ENCODE measurements at places on chromosomes 5 and 9.
A peak's percentile ranks its signal among the peaks of the same experiment; 100 is the strongest.

- no peak overlapping the region for H3K27ac ChIP-seq
- H3K4me3 ChIP-seq = no peak overlapping the region
- DNase-seq = no peak
- H3K4me1 ChIP-seq = no peaks in the 10 kb centered on the region
- H3K36me3 ChIP-seq = no peaks in the 10 kb centered on the region
- no peaks in the 10 kb centered on the region for H3K27me3 ChIP-seq
Measured at GRCh38 chr5:76983468-76983867, 30.6 kb downstream of the CRHBP start.

DNA sequence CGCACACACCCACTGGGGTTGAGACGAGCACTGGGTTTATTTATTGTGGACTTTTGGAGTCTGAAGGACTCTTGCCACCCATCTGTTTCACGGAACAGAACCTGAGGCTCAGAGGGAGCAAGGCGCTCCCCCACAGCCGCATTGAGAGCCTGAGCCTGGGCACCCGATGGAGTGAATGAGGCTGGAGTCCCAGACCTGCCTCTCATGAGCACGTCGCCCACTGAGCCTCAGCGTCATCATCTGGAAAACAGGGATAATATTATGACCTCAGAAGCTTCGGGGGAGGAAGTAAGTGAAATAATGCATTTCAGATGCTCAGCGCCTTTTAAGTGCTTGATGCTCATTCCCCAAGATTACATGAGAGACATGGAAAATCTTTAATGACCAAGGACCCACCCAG is 5.5 kb downstream of the NEK6 start:
- DNase-seq = no peak
- peaks cover 5% of the 10 kb centered on the region for H3K36me3 ChIP-seq
- H3K4me3 ChIP-seq = no peak overlapping the region
- H3K4me1 ChIP-seq = peaks cover 36% of the 10 kb centered on the region
- H3K27ac ChIP-seq = no peak overlapping the region

- H3K36me3 ChIP-seq = no peaks in the 10 kb centered on the region
- no peak overlapping the region for H3K4me3 ChIP-seq
- H3K4me1 ChIP-seq = no peaks in the 10 kb centered on the region
- no peak for DNase-seq
- H3K27me3 ChIP-seq = no peaks in the 10 kb centered on the region
Measured at GRCh38 chr5:33639474-33639873, 198.7 kb downstream of the TARS1 start.

GRCh38 chr5:57102189-57102904 is 71.5 kb upstream of the GPBP1 start:
- H3K4me1 ChIP-seq = no peaks in the 10 kb centered on the region
- H3K27ac ChIP-seq = no peak overlapping the region
- DNase-seq = no peak
- H3K27me3 ChIP-seq = peaks cover 24% of the 10 kb centered on the region
- peaks cover 2% of the 10 kb centered on the region for H3K36me3 ChIP-seq
- no peak overlapping the region for H3K4me3 ChIP-seq

GRCh38 chr5:151772029-151772845 is 483 bp downstream of the G3BP1 start:
- peak; percentile 47 for DNase-seq
- H3K4me3 ChIP-seq = no peak overlapping the region
- no peaks in the 10 kb centered on the region for H3K27me3 ChIP-seq
- H3K36me3 ChIP-seq = peaks cover 36% of the 10 kb centered on the region
- H3K27ac ChIP-seq = no peak overlapping the region
- peaks cover 45% of the 10 kb centered on the region for H3K4me1 ChIP-seq

DNA sequence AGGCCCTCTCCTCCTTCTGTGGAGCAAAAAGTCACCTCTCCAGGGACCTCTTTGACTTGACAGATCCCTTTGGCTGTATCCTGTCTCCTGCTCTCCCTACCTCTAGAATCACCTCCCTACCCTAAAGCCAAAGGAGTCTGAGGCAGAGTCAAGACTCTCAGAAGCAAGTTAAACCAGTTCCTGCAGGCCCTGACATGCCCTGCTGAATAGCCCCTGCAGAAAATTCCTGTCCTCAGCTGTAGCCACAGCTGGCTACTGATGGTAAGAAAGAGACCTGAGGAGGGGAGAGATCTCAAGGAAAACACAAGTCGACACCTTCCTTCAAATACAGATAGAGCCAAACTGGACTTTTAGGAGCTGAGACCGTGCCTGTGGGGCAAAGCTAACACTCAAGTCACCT is 23.7 kb upstream of the UBAP2 start:
- no peak for DNase-seq
- no peaks in the 10 kb centered on the region for H3K27me3 ChIP-seq
- no peak overlapping the region for H3K4me3 ChIP-seq
- H3K36me3 ChIP-seq = no peaks in the 10 kb centered on the region
- peaks cover 4% of the 10 kb centered on the region for H3K4me1 ChIP-seq

DNA sequence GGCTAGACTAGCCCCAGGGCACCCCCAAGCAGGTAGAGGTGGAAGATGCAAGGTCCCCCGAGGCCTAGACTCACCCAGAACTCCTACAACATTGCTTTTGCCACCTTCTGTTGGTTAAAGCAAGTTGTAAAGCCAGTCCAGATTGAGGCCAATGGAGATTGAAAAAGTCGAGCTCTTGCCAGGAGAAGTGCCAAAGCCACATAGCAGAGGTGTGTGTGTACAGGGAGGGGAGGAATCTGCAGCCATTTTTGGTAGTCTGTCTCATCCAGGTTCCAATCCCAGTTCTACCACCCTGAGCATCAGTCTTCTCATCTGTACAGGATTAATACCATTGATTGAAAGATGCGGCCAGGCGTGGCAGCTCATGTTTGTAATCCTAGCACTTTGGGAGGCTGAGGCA is 12.3 kb upstream of the URM1 start:
- H3K36me3 ChIP-seq = peaks cover 10% of the 10 kb centered on the region
- no peak for DNase-seq
- H3K4me1 ChIP-seq = peaks cover 5% of the 10 kb centered on the region
- no peaks in the 10 kb centered on the region for H3K27me3 ChIP-seq
- H3K27ac ChIP-seq = no peak overlapping the region

GRCh38 chr9:15513335-15513734 is 2.6 kb upstream of the PSIP1 start:
- DNase-seq = no peak
- H3K36me3 ChIP-seq = peaks cover 26% of the 10 kb centered on the region
- no peaks in the 10 kb centered on the region for H3K27me3 ChIP-seq
- H3K27ac ChIP-seq = no peak overlapping the region

DNA sequence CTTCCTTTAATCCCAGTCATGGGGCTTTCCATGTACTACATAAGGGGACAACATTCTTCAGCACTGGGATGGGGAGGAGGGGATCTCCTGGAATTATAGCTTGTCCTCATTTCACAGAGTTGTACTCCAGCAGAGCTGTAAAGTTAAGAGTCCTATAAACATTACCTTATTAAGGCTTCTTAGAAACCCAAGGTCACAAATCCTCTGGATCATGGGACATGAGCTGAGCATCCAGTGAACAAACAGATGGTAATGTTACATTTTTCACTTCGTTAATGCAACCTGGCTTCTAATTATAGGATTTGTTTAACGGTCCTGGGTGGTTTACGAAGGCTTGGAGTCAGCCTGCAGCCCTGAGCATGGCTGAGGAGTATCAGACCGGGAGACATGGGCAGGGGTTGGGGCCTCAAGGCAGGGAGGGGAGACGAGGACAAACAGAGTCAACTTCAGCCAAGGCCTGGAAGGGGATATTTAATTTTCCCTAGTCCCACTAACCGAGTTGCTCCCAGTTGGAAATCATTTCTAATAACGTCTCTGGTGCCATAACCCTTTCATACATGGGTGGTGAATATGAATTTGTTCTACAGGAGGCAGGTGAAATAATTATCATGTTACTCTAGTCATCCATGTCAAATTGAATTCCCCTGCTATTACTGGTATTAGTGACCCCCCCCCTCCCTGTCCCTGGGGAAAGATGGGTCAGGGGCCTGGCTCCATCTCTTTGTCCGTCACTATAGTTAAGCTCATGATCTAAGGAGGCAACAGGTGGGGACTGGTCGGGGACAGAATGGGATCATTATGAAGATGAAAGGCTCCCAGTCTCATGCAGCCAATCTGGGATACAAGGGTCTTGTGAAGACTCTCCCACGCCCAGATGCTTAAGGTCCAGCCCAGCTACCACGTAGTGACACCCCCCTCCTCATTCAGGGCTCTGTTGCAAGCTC is 10.7 kb upstream of the IL17B start:
- DNase-seq = no peak
- no peaks in the 10 kb centered on the region for H3K36me3 ChIP-seq
- H3K4me3 ChIP-seq = no peak overlapping the region
- peaks cover 18% of the 10 kb centered on the region for H3K27me3 ChIP-seq
- H3K4me1 ChIP-seq = no peaks in the 10 kb centered on the region
- no peak overlapping the region for H3K27ac ChIP-seq

GRCh38 chr5:56766926-56767325 is 48.4 kb upstream of the MAP3K1 start:
- peaks cover 3% of the 10 kb centered on the region for H3K36me3 ChIP-seq
- no peak overlapping the region for H3K4me3 ChIP-seq
- H3K27me3 ChIP-seq = peaks cover 7% of the 10 kb centered on the region
- H3K27ac ChIP-seq = no peak overlapping the region
- H3K4me1 ChIP-seq = peaks cover 3% of the 10 kb centered on the region

GRCh38 chr9:97474372-97474925 is 27.0 kb upstream of the TMOD1 start:
- peaks cover 25% of the 10 kb centered on the region for H3K36me3 ChIP-seq
- no peaks in the 10 kb centered on the region for H3K27me3 ChIP-seq
- no peak for DNase-seq
- H3K4me1 ChIP-seq = no peaks in the 10 kb centered on the region
- no peak overlapping the region for H3K4me3 ChIP-seq

DNA sequence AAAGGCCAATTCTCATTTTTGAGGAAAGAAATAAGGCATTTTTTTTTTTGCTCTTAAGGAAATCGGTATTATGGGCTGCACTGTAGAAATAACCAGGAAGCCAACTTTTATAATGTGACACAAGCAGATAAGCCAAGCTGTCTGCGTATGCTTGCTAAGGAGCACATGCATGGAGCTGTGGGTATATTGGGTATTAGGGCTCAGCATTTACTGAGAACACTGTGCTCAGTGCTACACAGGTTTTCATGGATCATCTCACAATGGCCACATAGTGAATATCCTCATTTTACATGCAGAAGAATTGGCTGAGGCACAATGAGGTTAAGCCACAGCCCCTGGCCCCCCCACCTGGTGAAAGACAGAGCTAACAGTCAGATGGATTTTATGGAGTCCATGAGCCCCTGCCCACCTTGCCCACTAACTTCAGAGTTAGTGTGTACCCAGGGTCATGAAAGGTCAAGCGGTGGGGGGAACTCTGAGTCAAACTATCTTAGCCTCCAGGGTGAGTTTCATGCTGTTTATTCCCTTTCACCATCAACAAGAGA is 204.8 kb downstream of the SPATA31A6 start:
- H3K4me1 ChIP-seq = no peaks in the 10 kb centered on the region
- no peak overlapping the region for H3K27ac ChIP-seq
- H3K27me3 ChIP-seq = no peaks in the 10 kb centered on the region

GRCh38 chr9:77085416-77085815 is 66.0 kb downstream of the FOXB2 start:
- H3K27me3 ChIP-seq = peaks cover 10% of the 10 kb centered on the region
- no peak overlapping the region for H3K27ac ChIP-seq
- H3K4me1 ChIP-seq = no peaks in the 10 kb centered on the region
- no peak overlapping the region for H3K4me3 ChIP-seq
- no peaks in the 10 kb centered on the region for H3K36me3 ChIP-seq
- DNase-seq = no peak

- H3K27ac ChIP-seq = no peak overlapping the region
- no peak overlapping the region for H3K4me3 ChIP-seq
- no peak for DNase-seq
- no peaks in the 10 kb centered on the region for H3K27me3 ChIP-seq
Measured at GRCh38 chr5:101878190-101878589, 417.9 kb downstream of the SLCO4C1 start.

GRCh38 chr5:80796846-80797245 is 142.1 kb upstream of the DHFR start:
- H3K4me1 ChIP-seq = peaks cover 2% of the 10 kb centered on the region
- H3K36me3 ChIP-seq = peaks cover 6% of the 10 kb centered on the region

DNA sequence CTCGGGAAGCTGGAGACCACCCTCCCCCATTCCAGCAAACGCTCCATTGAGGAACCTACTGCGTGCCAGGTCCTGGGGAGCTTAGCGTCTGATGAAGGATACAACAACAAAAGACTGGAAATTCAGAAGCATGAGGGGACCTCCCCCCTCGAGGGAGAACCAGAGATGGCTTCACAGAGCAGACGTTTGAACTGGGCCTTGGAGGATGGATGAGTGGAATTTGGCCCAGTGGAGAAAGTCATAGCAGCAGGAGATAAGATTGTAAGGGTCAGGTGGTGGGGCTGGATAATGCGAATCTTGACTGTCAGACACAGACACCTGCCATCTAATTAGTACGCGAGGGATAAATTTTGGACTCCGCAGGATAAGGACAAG is 1.2 kb upstream of the SLC25A51 start:
- peaks cover 13% of the 10 kb centered on the region for H3K4me1 ChIP-seq
- H3K4me3 ChIP-seq = peak overlapping the region; percentile 91
- no peaks in the 10 kb centered on the region for H3K27me3 ChIP-seq
- peaks cover 8% of the 10 kb centered on the region for H3K36me3 ChIP-seq
- DNase-seq = no peak
- H3K27ac ChIP-seq = peak overlapping the region; percentile 89

DNA sequence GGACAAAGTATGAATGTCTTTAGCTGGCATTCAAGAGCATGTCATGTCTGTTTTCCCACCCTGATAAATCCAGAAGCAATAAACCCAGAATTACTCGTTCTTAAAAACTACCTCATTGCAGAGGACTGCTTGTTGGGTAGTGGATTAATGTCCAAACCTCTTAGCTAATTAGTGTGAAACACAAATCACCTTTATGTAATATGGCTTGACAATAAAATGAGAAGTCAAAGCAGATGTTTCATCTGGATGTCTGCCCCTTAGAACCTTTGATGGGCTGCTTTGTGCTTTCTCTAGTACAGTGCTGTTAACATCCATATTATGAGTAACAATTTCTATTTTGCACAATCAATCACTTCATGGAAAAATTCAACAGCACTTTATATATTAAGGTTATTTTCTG is 149.1 kb upstream of the TUT7 start:
- peaks cover 65% of the 10 kb centered on the region for H3K27me3 ChIP-seq
- H3K4me3 ChIP-seq = no peak overlapping the region
- no peak for DNase-seq
- no peaks in the 10 kb centered on the region for H3K36me3 ChIP-seq
- H3K4me1 ChIP-seq = no peaks in the 10 kb centered on the region

DNA sequence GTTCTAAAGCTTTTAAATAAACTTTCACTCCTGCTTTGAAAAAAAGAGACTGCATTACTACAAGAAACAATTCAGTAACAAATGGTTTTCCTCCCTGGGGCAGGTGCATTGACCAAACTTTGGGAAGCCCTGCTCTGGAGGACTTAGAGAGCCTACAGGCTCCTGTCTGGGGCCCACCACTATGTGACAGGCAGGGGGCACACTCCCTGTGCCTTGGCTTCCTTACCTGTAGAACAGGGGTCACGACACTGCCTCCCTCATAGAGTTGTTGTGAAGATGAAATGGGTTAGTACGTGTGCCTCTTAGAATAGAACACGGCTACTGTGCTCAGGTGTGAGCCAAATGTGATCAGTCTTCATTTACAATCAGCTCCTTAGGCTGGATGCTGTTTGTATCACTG is 130.1 kb downstream of the GPBP1 start:
- H3K36me3 ChIP-seq = no peaks in the 10 kb centered on the region
- H3K27ac ChIP-seq = peak overlapping the region; percentile 35
- H3K4me3 ChIP-seq = no peak overlapping the region
- H3K4me1 ChIP-seq = peaks cover 2% of the 10 kb centered on the region

GRCh38 chr9:69145144-69145715 is 28.8 kb upstream of the TJP2 start:
- no peak overlapping the region for H3K4me3 ChIP-seq
- no peaks in the 10 kb centered on the region for H3K4me1 ChIP-seq
- no peaks in the 10 kb centered on the region for H3K36me3 ChIP-seq
- no peaks in the 10 kb centered on the region for H3K27me3 ChIP-seq
- no peak for DNase-seq
- no peak overlapping the region for H3K27ac ChIP-seq
